ENCODE measurements at places on chromosomes 11 and 22. TPM values are rescaled to one million over a fixed set of nuclear protein-coding genes. Genes with fewer than 3 reads are reported as not detected.

MOGAT2 gene
- not detected for total RNA-seq

GRCh38 chr11:95699631-95700470, 89.7 kb downstream of the FAM76B start:
- H3K4me1 ChIP-seq: peaks cover 6% of the 10 kb centered on the region
- no peaks in the 10 kb centered on the region for H3K36me3 ChIP-seq
- no peak for DNase-seq
- no peaks in the 10 kb centered on the region for H3K27me3 ChIP-seq
- H3K27ac ChIP-seq: no peak overlapping the region

PLAAT3 gene
- total RNA-seq: 20.5 TPM

- H3K27me3 ChIP-seq: no peaks in the 10 kb centered on the region
- H3K4me3 ChIP-seq: no peak overlapping the region
- no peak overlapping the region for H3K27ac ChIP-seq
Measured at GRCh38 chr22:24291515-24292201, 21.0 kb downstream of the SPECC1L start.

DNA sequence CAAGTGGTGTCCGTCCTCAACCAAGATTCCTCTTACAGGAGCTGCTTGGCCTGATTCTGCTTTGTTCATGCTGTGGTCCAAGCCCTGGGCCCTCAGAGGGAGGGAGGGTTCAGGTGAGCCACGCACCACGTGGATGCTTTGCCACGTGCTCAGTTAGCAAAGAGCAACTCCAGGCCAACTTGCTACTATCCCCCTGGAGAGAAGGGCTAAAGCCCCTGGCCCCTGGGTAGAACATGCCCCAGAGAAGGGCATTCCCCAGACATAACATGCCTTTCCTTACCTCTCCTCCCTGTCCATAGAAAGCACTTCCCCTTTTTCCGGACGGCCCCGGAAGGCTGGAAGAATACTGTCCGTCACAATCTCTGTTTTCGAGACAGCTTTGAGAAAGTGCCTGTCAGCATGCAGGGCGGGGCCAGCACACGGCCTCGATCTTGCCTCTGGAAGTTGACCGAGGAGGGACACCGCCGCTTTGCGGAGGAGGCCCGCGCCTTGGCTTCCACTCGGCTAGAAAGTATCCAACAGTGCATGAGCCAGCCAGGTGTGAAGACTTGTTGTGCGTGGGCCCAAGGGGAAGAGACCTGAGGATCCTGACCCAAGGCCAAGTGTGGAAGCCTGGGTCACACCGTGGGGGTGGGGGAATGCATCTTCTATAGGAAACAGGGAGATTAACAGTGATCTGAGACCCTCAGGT, 8.8 kb downstream of the FOXR1 start:
- peaks cover 10% of the 10 kb centered on the region for H3K4me1 ChIP-seq
- H3K27me3 ChIP-seq: peaks cover 8% of the 10 kb centered on the region
- DNase-seq: peak; percentile 76

DNA sequence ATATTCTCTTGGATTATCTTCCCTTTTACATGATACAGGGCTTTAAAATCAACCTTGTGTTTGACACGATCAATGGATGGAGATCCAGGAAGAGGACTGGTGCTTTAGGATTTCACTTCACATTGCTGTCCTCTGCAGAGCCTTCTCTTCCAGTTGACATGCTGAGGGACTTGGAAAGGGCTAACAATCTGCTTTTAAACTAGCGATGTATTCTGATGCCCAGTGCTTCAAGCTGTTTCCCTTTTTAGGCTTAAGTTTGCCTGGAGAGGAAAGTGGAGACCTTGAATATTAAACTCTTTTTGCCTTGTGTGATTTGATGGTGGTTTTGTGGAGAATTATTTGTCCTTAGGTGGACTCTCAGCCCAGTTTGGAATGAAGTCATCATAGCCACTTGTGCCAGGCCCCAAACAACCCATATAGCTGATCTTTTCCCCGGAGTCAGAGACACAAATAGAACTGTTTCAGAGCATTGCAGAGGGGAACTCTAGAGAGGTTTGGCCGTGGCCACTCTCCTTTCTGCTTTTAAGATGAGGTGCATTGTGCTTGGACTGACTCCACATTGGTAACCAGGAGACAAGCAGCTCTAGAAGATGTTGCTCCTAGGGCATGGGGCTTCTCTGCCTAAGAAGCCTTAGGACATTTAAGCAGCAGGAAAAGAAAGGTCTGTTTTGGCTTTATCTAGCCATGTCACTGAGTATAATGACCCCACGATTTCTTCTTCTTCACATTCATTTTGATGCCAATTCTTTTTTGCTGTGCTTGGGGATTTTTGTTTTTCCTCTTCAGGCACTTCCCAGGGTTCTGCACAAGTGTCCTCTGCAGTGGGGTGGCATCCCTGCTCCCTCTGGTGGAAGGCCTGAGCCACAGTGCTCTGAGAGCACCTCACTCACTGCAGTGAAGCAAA, 152.8 kb downstream of the NCAM1 start:
- no peaks in the 10 kb centered on the region for H3K27me3 ChIP-seq
- no peak overlapping the region for H3K27ac ChIP-seq
- no peaks in the 10 kb centered on the region for H3K36me3 ChIP-seq
- no peak overlapping the region for H3K4me3 ChIP-seq
- peak; percentile 70 for DNase-seq

PNPLA3 gene
- total RNA-seq: 0.18 TPM

DNA sequence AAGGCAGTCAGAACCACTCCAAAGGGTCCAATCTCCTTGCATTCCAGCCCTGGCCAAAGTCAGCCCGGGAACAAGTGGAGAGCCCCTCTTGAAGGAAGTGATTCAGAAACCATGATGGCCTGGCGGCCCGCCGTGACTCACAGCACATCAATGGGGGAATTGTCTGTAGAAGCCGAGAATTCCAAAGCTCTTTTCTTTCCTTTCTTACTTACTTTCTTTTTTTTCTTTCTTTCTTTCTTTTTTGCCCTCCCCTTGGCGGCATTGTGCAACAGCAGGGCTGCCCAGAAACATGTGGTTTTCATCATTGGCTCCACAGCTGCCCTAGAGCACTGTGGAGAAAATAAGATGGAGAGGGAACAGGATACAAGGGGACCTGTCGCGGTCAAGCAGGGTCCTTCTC, 140.2 kb upstream of the TIMP3 start:
- no peak overlapping the region for H3K27ac ChIP-seq
- H3K36me3 ChIP-seq: no peaks in the 10 kb centered on the region
- H3K4me1 ChIP-seq: peaks cover 9% of the 10 kb centered on the region
- no peaks in the 10 kb centered on the region for H3K27me3 ChIP-seq
- DNase-seq: peak; percentile 70

CSF2RB gene
- total RNA-seq: 1.8 TPM

GRCh38 chr11:16265022-16265421, 91.3 kb downstream of the SOX6 start:
- peak; percentile 43 for DNase-seq
- no peak overlapping the region for H3K27ac ChIP-seq
- no peaks in the 10 kb centered on the region for H3K36me3 ChIP-seq
- no peaks in the 10 kb centered on the region for H3K27me3 ChIP-seq

- no peaks in the 10 kb centered on the region for H3K27me3 ChIP-seq
- no peak overlapping the region for H3K4me3 ChIP-seq
- peaks cover 37% of the 10 kb centered on the region for H3K4me1 ChIP-seq
- peaks cover 43% of the 10 kb centered on the region for H3K36me3 ChIP-seq
- DNase-seq: no peak
- no peak overlapping the region for H3K27ac ChIP-seq
Measured at GRCh38 chr22:35736166-35736565, 18.5 kb downstream of the APOL5 start.

DNA sequence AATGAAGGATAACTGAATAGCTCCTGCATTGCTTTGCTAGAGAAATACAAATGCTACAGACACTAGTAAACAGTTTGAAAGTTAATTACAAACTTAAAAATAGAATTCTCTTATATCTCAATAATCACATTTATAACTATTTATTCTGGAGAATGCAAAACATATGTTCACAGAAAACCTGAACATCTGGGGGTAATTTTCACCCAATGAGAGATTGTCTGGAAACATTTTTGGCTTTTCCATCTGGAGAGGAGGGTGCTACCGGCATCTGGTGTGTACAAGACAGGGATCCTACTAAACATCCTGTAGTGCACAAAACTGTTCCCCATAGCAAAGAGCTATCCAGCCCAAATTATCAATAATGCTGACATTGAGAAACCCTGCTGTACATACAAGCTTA, 378.4 kb upstream of the CHORDC1 start:
- DNase-seq: peak; percentile 1
- H3K27ac ChIP-seq: no peak overlapping the region
- H3K4me1 ChIP-seq: no peaks in the 10 kb centered on the region

GPHA2 gene
- total RNA-seq: not detected

GRCh38 chr11:119895981-119896380, 167.0 kb upstream of the NECTIN1 start:
- no peak for DNase-seq
- no peak overlapping the region for H3K27ac ChIP-seq
- peaks cover 13% of the 10 kb centered on the region for H3K4me1 ChIP-seq
- no peaks in the 10 kb centered on the region for H3K36me3 ChIP-seq

DNA sequence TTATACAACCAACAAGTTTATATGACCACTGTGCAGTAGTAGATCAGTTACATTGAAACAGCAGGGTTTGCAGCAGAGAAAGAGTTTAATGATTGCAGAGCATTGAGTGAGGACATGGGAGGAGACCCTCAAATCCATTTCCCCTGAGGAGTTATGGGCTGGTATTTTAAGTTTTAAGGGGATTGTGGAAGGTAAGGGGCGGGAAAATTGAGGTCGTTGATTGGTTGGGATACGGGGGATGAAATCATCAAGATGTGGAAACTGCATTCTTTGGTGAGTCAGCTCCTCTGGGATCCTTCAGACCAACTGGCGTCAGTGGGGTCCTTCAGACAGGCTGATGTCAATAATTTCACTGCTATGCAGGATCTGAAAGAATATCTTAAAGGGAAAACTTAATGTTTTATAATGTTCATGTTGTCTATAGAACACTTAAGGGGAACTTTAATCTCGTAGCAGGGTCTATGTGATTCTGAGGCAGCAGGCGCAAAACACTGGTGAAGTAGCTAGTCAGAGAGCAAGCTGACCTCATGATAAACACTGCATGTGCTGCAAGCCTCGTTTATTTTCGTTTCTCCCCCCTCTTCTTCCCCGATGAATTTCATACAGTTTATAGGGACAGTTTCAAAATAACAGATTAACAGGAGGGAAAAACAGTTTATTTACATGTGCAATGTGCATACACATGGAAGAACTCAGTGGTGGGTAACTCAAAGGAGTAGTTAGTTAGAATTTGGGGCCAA, 17.4 kb upstream of the BACE1-AS start:
- H3K4me1 ChIP-seq: no peaks in the 10 kb centered on the region
- DNase-seq: no peak
- no peaks in the 10 kb centered on the region for H3K27me3 ChIP-seq

- H3K27me3 ChIP-seq: no peaks in the 10 kb centered on the region
- H3K4me1 ChIP-seq: peaks cover 6% of the 10 kb centered on the region
- no peak overlapping the region for H3K27ac ChIP-seq
Measured at GRCh38 chr11:82906931-82907330, 5.4 kb downstream of the DDIAS start.

GRCh38 chr11:86774417-86774816, 25.9 kb upstream of the PRSS23 start:
- H3K27me3 ChIP-seq: no peaks in the 10 kb centered on the region
- DNase-seq: no peak
- H3K27ac ChIP-seq: no peak overlapping the region
- H3K4me3 ChIP-seq: no peak overlapping the region

- H3K4me1 ChIP-seq: peaks cover 10% of the 10 kb centered on the region
- peaks cover 26% of the 10 kb centered on the region for H3K36me3 ChIP-seq
- no peak overlapping the region for H3K4me3 ChIP-seq
- H3K27ac ChIP-seq: no peak overlapping the region
Measured at GRCh38 chr22:41539146-41540005, 4.9 kb downstream of the POLR3H start.

DNA sequence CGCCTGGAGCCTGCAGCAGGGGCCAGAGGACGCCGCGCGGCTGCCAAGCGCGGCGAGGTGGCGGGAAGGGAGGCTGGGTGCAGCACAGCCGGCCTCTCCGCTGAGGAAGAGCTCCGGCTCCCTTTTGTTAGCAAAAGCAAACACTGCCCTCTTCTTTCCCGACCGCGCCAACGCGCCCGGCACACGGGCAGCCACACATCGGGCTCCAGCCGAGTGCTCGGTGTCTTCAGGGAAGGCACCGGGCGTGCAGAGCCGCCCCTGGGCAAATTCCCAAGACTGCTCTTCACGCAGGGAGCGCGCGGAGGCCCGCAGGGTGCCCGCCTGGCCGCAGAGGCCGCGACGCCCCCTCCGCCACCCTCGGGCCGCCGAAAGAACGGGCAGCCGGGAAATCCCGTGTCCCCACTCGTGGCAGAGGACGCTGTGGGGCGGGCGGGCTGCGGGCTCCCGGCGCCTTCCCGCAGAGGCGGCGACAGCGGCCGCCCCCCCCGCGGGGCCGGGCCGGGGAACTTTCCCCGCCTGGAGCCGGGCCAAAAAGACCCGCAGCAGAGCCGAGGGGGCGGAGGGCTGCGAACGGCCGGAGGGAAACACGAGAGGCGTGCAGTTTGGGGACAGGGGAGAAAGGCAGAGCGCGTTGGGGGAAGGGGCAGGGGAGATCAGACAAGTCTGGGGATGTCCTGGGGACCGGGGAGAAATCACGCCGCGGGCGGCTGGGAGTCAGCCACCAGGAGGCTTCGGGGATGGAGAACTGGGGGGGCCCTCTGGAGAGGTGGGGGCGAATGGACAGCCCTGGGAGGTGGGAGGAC, 931 bp downstream of the CADM1 start:
- H3K4me1 ChIP-seq: peaks cover 22% of the 10 kb centered on the region
- peak overlapping the region; percentile 75 for H3K4me3 ChIP-seq
- peaks cover 56% of the 10 kb centered on the region for H3K27me3 ChIP-seq
- peak overlapping the region; percentile 11 for H3K27ac ChIP-seq
- DNase-seq: peak; percentile 82

DNA sequence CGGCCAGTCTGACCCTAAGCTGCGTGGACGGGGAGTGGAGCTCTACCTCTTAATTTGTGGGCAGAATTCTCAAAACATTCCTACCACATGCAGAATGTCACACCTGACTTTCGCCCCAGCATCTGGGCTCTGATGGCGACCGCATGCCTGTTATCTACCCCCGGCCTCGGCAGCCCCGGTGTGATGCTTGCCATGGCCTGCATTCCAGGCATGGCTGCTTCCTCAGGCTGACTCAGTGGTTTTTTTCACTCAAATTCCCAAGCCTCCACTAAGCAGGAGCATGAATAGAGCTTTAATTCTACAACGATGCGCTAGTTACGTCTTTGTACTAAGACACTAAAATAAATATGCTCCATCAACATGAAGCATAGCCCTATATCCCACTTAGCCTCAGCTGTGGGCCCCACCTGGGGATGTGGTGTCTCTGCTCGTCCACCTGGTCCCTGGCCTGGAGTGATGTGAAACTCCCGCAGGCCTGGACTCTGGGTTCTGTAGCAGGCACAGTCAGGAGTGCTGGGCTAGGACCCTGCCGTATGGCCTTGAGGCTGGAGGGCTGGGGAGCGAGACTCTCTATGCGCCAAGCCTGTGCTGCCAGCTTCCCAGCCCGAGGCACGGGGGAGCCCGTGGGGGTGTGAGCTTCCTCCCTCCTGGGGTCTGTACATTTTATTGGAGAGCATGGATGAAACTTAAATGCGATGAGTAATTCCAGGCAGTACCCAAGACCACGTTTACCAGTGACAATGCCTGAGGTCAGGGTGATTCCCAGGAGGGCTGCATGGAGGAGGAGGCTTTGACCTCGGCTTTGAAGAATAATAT, 153.2 kb downstream of the CTTN start:
- H3K27me3 ChIP-seq: peaks cover 12% of the 10 kb centered on the region
- peaks cover 7% of the 10 kb centered on the region for H3K4me1 ChIP-seq
- no peak overlapping the region for H3K27ac ChIP-seq
- no peaks in the 10 kb centered on the region for H3K36me3 ChIP-seq
- no peak for DNase-seq

- peak within 1 kb of the TSS; percentile 86 for H3K4me3 ChIP-seq
- peaks cover 12% of the 10 kb centered on the region for H3K4me1 ChIP-seq
- no peak for DNase-seq
- H3K36me3 ChIP-seq: peaks cover 31% of the 10 kb centered on the region
Measured at GRCh38 chr22:41620589-41621098, at the start of gene DESI1. Gene DESI1, minus strand, starts transcription at chr22:41621043. Its CDS starts 204 bp downstream, at chr22:41620839.

Measured in muscle of leg (tissue), 16 donors.